ENCODE measurements at places on chromosomes 7 and 10. TPM values are rescaled to one million over a fixed set of nuclear protein-coding genes. Genes with fewer than 3 reads are reported as not detected.
A peak's percentile ranks its signal among the peaks of the same experiment; 100 is the strongest.

- H3K27ac ChIP-seq = no peak overlapping the region
- peaks cover 13% of the 10 kb centered on the region for H3K4me1 ChIP-seq
- no peak for DNase-seq
- no peaks in the 10 kb centered on the region for H3K27me3 ChIP-seq
- H3K4me3 ChIP-seq = no peak overlapping the region
Observed at GRCh38 chr7:46746695-46747687, 825.9 kb upstream of the IGFBP3 start.

The IGFBP3 gene
- 85.2 TPM for total RNA-seq

DNA sequence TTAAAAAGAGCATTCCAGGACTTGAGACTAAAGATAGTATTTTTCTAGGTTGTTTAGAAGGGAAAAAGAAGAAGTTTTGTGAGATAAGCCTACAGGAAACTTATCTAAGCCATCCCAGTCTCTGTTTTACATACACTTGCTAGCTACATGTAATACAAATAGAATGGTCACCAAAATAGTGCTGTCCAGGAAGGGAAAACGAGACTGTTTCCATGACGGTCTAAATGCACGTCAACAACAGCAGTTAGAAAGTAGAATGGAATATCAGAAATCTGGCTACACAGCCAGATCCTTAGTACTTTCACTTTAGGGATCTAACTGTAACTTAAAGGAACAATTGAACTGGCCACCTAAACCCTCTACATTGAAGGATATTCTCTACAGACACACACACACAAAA lies 117.6 kb downstream of the TSPAN12 start:
- no peaks in the 10 kb centered on the region for H3K36me3 ChIP-seq
- peak; percentile 19 for DNase-seq
- H3K4me3 ChIP-seq = peak overlapping the region; percentile 25
- H3K27me3 ChIP-seq = no peaks in the 10 kb centered on the region
- no peaks in the 10 kb centered on the region for H3K4me1 ChIP-seq
- peak overlapping the region; percentile 5 for H3K27ac ChIP-seq

DNA sequence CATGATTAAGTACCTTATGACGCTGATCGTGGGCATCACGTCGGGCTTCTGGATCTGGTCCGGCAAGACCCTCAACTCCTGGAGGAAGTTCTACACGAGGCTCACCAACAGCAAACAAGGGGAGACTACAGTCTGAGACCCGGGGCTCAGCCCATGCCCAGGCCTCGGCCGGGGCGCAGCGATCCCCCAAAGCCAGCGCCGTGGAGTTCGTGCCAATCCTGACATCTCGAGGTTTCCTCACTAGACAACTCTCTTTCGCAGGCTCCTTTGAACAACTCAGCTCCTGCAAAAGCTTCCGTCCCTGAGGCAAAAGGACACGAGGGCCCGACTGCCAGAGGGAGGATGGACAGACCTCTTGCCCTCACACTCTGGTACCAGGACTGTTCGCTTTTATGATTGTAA lies 2.5 kb downstream of the FZD1 start:
- H3K27me3 ChIP-seq = no peaks in the 10 kb centered on the region
- DNase-seq = no peak
- H3K27ac ChIP-seq = peak overlapping the region; percentile 51
- H3K4me3 ChIP-seq = peak overlapping the region; percentile 82
- H3K4me1 ChIP-seq = peaks cover 3% of the 10 kb centered on the region

GRCh38 chr7:81688622-81689411 lies 81.0 kb downstream of the HGF start:
- no peak overlapping the region for H3K4me3 ChIP-seq
- no peaks in the 10 kb centered on the region for H3K36me3 ChIP-seq
- H3K4me1 ChIP-seq = no peaks in the 10 kb centered on the region
- no peak overlapping the region for H3K27ac ChIP-seq
- no peaks in the 10 kb centered on the region for H3K27me3 ChIP-seq

The DMBT1 gene
- not detected for total RNA-seq

- no peaks in the 10 kb centered on the region for H3K36me3 ChIP-seq
- DNase-seq = no peak
- no peak overlapping the region for H3K4me3 ChIP-seq
- H3K4me1 ChIP-seq = peaks cover 51% of the 10 kb centered on the region
Observed at GRCh38 chr10:34723750-34724149, 91.3 kb downstream of the PARD3 start.

The UCN3 gene
- total RNA-seq = not detected

- no peaks in the 10 kb centered on the region for H3K36me3 ChIP-seq
- peak overlapping the region; percentile 69 for H3K4me3 ChIP-seq
- DNase-seq = no peak
- peak overlapping the region; percentile 95 for H3K27ac ChIP-seq
Observed at GRCh38 chr7:131555552-131556052, 826 bp downstream of the PODXL start.

DNA sequence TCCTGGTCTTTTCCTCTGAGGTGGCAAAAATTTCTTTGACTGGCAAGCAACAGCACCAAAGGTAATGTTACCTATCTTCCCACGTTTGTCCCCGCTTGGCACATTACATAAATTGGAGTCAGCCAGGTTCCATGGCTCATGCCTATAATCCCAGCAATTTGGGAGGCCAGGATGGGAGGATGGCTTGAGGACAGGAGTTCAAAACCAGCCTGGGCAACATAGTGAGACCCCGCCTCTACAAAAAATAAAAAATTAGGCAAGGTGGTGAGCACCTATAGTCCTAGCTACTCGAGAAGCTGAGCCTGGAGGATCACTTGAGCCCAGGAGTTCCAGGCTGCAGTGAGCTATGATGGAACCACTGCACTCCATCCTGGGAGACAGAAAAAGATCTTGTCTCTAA lies 139.5 kb downstream of the IDE start:
- H3K27me3 ChIP-seq = no peaks in the 10 kb centered on the region
- DNase-seq = no peak
- H3K27ac ChIP-seq = no peak overlapping the region
- no peaks in the 10 kb centered on the region for H3K36me3 ChIP-seq

The GJD4 gene
- total RNA-seq = not detected

GRCh38 chr7:37234928-37235327 lies 213.7 kb downstream of the ELMO1 start:
- DNase-seq = no peak
- no peaks in the 10 kb centered on the region for H3K36me3 ChIP-seq
- H3K27ac ChIP-seq = no peak overlapping the region
- no peaks in the 10 kb centered on the region for H3K27me3 ChIP-seq
- H3K4me1 ChIP-seq = peaks cover 14% of the 10 kb centered on the region
- no peak overlapping the region for H3K4me3 ChIP-seq

- H3K4me3 ChIP-seq = no peak overlapping the region
- peaks cover 43% of the 10 kb centered on the region for H3K4me1 ChIP-seq
- no peaks in the 10 kb centered on the region for H3K27me3 ChIP-seq
- H3K36me3 ChIP-seq = no peaks in the 10 kb centered on the region
Observed at GRCh38 chr7:5636914-5637313, 144.5 kb downstream of the RNF216 start.

- peak overlapping the region; percentile 25 for H3K4me3 ChIP-seq
- H3K36me3 ChIP-seq = no peaks in the 10 kb centered on the region
- peak; percentile 52 for DNase-seq
- peak overlapping the region; percentile 94 for H3K27ac ChIP-seq
Observed at GRCh38 chr10:69061305-69062161, 26.4 kb upstream of the SRGN start.

- H3K27me3 ChIP-seq = no peaks in the 10 kb centered on the region
- peak overlapping the region; percentile 99 for H3K27ac ChIP-seq
- peaks cover 41% of the 10 kb centered on the region for H3K36me3 ChIP-seq
- peaks cover 24% of the 10 kb centered on the region for H3K4me1 ChIP-seq
Observed at GRCh38 chr10:21535494-21535965, 1.5 kb downstream of the MLLT10 start.

The OR2A12 gene
- not detected for total RNA-seq

The CHST3 gene
- 14.7 TPM for total RNA-seq

DNA sequence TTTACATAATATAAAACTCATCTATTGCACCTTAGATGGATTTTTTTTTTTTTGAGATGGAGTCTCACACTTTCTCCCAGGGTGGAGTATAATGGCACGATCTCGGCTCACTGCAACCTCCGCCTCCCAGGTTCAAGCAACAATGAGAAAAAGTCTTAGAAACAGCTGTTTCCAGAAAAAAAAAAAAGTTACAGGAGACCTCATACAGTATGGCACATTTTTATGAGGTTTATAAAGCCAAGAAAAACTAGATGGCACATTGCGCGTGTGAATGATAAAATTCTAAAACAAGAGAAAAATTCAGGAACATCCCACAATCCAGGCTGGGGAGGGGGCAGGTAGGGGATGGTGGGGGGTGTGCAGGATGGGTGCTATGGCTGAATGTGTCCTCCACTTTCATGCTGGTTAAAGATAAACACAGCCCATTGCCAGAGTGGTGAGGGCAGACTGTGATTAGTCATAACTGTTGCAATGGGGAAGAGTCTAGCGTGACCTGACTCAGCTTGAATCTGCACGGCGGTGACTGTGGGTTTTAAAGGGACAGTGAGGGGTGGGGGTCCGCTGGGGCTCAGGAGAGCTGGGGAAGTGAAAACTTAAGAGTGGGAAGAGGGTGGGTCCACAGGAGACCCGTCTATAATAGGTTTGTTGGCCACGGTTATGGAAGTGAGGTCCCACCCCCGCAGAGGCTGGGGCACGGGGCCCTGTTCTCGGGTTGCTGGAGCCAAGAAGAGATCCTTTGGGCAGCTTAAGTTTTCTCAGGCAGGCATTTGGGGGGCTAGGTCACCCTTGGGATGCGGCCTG lies 11.9 kb upstream of the LRRC27 start:
- no peak for DNase-seq
- no peaks in the 10 kb centered on the region for H3K36me3 ChIP-seq
- peaks cover 6% of the 10 kb centered on the region for H3K4me1 ChIP-seq
- no peaks in the 10 kb centered on the region for H3K27me3 ChIP-seq

DNA sequence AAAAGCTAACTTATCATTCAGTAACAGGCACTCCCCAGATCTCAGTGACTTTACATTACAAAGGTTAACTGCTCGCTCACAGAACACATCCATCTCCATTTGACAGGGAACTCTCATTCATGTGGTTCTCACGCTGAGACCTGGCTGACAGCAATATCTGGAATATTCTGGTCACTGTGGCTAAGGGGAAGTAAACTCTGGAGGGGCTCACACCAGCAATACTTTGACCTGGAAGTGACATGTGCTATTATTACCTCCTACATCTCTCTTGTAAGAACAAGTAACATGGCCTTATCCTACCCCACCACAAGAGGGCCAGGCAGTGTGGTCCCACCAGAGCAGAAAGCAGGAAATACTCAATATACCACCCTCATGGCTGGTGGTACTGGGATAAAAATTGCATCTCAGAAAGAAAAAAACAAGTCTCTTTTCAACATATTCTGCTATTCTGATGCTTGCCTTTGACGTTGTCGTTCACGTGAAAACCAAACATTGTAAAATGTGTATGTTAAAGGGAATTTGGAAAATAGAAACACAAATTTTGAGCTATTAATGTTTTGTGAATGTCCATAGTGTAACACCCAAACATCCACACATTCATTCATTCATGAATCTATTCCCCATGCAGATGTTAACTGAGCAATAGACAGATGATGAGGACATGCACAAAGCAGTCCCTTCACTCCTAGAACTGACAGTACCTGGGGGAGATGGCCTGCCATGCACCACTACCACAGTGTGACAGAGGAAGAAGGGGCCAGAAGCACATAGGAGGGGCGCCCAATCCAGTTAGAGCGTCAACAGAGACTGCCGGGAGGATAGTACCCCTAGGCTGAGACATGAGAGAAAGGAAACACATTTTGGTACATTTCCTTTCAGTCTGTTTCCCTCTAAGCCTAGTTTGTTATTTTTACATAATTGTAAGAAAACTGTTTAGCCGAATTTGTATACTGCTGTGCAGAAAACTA lies 166.0 kb upstream of the SP4 start:
- no peaks in the 10 kb centered on the region for H3K36me3 ChIP-seq
- no peak overlapping the region for H3K4me3 ChIP-seq
- peaks cover 4% of the 10 kb centered on the region for H3K27me3 ChIP-seq
- DNase-seq = no peak
- no peak overlapping the region for H3K27ac ChIP-seq
- H3K4me1 ChIP-seq = no peaks in the 10 kb centered on the region

DNA sequence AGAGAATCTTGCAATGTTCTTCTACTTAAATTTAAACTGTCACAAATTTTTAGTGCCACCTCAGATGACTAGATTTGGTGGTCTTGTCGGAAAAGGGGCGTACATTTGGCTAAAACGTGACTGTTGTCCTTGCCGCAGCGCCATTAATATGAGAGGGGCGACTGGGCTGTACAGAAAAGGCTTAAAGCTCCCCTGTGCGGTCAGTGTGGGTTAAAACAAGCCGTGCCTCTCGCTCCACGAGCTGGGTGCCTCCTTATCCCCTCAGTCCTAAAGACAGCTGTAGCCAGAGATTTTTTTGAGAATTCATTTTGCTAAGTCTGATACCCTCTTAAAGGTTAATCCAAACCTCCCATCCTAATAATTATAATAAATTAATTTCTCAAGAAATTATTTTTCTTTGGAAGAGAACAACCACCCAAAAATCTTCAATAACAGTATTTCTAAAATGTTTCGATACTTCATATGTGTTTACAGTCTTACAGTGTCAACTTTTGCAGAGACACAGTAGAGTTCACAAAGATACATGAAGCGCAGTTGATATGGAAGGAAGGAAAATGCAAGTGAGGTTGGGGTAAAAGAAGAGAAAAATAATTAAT lies 68.6 kb downstream of the C7orf25 start:
- no peaks in the 10 kb centered on the region for H3K27me3 ChIP-seq
- H3K27ac ChIP-seq = no peak overlapping the region
- DNase-seq = peak; percentile 22
- H3K4me1 ChIP-seq = no peaks in the 10 kb centered on the region
- H3K4me3 ChIP-seq = no peak overlapping the region
- H3K36me3 ChIP-seq = no peaks in the 10 kb centered on the region

The SLC13A1 gene
- total RNA-seq = not detected

The EBF3 gene
- total RNA-seq = 4.3 TPM

The ADGRA1 gene
- 0.21 TPM for total RNA-seq

The MPP7 gene
- total RNA-seq = 15.4 TPM

GRCh38 chr10:31708046-31708445 lies 220.6 kb downstream of the ARHGAP12 start:
- no peak for DNase-seq

The PIK3CG gene
- 1.4 TPM for total RNA-seq

The CRCP gene
- 23.3 TPM for total RNA-seq

GRCh38 chr10:28983799-28984198 lies 305.1 kb upstream of the LYZL1 start:
- H3K27ac ChIP-seq = no peak overlapping the region

The HHEX gene
- total RNA-seq = 4.5 TPM

DNA sequence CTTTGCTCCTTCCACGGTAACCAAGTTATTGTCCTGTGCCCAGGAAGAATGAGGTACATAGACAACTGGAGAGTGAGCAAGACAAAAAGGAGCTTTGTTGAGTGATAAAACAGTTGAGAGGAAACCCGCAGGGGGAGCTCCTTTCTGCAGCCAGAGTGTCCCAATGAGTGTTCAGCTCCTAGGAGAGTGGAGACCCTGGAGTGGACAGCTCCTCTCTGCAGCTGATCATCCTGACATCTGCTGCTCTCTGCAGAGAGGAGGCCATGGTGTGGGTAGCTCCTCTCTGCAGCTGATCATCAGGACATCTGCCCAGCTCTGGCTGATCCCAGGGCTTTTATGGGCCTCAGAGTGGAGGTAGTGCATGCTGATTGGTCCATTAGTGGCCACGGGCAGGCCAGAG lies 53.4 kb upstream of the PCDH15 start:
- no peaks in the 10 kb centered on the region for H3K4me1 ChIP-seq
- no peak overlapping the region for H3K27ac ChIP-seq
- no peak overlapping the region for H3K4me3 ChIP-seq
- no peaks in the 10 kb centered on the region for H3K36me3 ChIP-seq

- H3K27me3 ChIP-seq = no peaks in the 10 kb centered on the region
- H3K36me3 ChIP-seq = no peaks in the 10 kb centered on the region
- no peak for DNase-seq
- H3K4me1 ChIP-seq = peaks cover 4% of the 10 kb centered on the region
Observed at GRCh38 chr7:87148332-87148955, 3.8 kb upstream of the DMTF1 start.

The HOXA7 gene
- total RNA-seq = not detected

The PDE6C gene
- total RNA-seq = not detected

GRCh38 chr10:125160856-125161706 lies 718 bp upstream of the CTBP2 start:
- peaks cover 32% of the 10 kb centered on the region for H3K4me1 ChIP-seq
- no peaks in the 10 kb centered on the region for H3K36me3 ChIP-seq
- peak; percentile 80 for DNase-seq
